ENCODE measurements at places on chromosomes 2 and 18.

DNA sequence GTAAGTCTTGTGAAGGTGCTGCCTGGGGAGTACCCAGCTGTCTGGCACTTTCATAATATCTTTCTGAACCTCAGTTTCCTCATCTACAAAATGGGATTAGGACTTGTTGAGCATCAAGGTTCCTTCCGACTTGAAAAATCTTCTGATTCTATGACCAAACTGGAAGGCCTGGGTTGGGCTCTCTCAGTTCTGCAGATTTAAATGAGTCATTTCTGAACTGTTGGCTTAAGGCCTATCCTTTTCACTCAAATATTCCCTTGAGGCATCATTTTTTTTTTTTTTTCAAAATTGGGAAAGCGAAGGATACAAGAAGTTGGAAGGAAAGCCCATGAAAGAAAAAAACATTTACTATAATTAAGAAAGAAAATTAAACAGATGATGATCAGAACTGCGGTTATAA lies 40.8 kb upstream of the CYP1B1 start:
- DNase-seq, result no peak
- no peak overlapping the region for H3K4me3 ChIP-seq
- no peaks in the 10 kb centered on the region for H3K36me3 ChIP-seq
- H3K27ac ChIP-seq, result no peak overlapping the region
- no peaks in the 10 kb centered on the region for H3K27me3 ChIP-seq

GRCh38 chr2:152718909-152719645 lies 657 bp downstream of the ARL6IP6 start:
- H3K4me1 ChIP-seq, result peaks cover 51% of the 10 kb centered on the region
- no peaks in the 10 kb centered on the region for H3K27me3 ChIP-seq
- peak overlapping the region; percentile 95 for H3K4me3 ChIP-seq

DNA sequence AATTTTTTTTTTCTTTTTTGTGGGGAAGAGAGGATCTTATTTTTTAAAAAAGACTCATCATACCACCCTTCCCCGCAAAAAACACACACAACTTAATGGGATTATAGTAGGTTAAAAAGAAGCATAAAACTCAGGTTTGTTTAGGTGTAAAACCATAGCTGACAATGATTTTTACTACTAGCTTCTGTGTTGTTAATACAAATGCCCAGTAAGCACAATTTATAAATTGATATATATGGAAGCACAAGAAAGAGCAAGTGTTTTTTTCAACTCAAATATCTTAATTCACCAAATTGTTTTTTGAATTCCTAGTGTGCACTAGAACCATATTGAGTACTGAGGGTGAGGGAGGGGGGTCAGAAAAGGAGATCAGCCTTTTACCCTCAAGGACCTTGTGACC lies 7.0 kb downstream of the STAT4 start:
- no peaks in the 10 kb centered on the region for H3K36me3 ChIP-seq
- H3K27ac ChIP-seq, result no peak overlapping the region
- no peak overlapping the region for H3K4me3 ChIP-seq
- H3K4me1 ChIP-seq, result no peaks in the 10 kb centered on the region
- no peaks in the 10 kb centered on the region for H3K27me3 ChIP-seq

GRCh38 chr2:130765464-130765863 lies 10.1 kb downstream of the AMER3 start:
- no peak overlapping the region for H3K4me3 ChIP-seq
- no peak for DNase-seq
- no peaks in the 10 kb centered on the region for H3K36me3 ChIP-seq
- no peak overlapping the region for H3K27ac ChIP-seq
- H3K27me3 ChIP-seq, result peaks cover 44% of the 10 kb centered on the region

- H3K4me3 ChIP-seq, result no peak overlapping the region
- no peaks in the 10 kb centered on the region for H3K36me3 ChIP-seq
- H3K27ac ChIP-seq, result no peak overlapping the region
- H3K27me3 ChIP-seq, result no peaks in the 10 kb centered on the region
- H3K4me1 ChIP-seq, result peaks cover 8% of the 10 kb centered on the region
- no peak for DNase-seq
Measured at GRCh38 chr2:204692790-204693189, 147.5 kb downstream of the PARD3B start.

DNA sequence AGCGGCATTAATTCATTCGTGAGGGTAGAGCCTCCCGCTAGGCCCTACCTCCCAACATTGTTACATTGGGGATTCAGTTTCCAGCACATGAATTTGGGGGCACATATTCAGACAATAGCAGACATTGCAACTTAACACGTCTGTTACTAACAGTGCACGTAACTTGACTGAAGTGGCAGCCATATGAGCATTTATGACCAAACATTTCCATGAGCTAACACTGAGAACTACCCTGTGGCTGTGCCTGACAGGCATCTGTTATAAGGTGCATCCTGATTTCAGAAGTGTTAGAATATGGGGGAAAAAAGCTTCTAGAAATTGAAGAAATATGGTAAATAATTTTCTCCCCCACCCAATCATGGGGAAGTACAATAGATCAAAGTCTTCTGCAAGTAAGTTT lies 24.5 kb downstream of the MALT1 start:
- H3K27me3 ChIP-seq, result no peaks in the 10 kb centered on the region
- no peaks in the 10 kb centered on the region for H3K4me1 ChIP-seq
- H3K4me3 ChIP-seq, result no peak overlapping the region

GRCh38 chr2:151810489-151810888 lies 17.7 kb downstream of the ARL5A start:
- peaks cover 6% of the 10 kb centered on the region for H3K4me1 ChIP-seq

- no peak for DNase-seq
- no peaks in the 10 kb centered on the region for H3K36me3 ChIP-seq
- peak overlapping the region; percentile 65 for H3K27ac ChIP-seq
- no peaks in the 10 kb centered on the region for H3K27me3 ChIP-seq
- peaks cover 11% of the 10 kb centered on the region for H3K4me1 ChIP-seq
Measured at GRCh38 chr18:77087393-77088141, 45.0 kb downstream of the MBP start.

GRCh38 chr2:217250013-217250524 lies 390.2 kb upstream of the TNP1 start:
- H3K27ac ChIP-seq, result no peak overlapping the region
- H3K4me1 ChIP-seq, result peaks cover 15% of the 10 kb centered on the region
- H3K27me3 ChIP-seq, result no peaks in the 10 kb centered on the region

DNA sequence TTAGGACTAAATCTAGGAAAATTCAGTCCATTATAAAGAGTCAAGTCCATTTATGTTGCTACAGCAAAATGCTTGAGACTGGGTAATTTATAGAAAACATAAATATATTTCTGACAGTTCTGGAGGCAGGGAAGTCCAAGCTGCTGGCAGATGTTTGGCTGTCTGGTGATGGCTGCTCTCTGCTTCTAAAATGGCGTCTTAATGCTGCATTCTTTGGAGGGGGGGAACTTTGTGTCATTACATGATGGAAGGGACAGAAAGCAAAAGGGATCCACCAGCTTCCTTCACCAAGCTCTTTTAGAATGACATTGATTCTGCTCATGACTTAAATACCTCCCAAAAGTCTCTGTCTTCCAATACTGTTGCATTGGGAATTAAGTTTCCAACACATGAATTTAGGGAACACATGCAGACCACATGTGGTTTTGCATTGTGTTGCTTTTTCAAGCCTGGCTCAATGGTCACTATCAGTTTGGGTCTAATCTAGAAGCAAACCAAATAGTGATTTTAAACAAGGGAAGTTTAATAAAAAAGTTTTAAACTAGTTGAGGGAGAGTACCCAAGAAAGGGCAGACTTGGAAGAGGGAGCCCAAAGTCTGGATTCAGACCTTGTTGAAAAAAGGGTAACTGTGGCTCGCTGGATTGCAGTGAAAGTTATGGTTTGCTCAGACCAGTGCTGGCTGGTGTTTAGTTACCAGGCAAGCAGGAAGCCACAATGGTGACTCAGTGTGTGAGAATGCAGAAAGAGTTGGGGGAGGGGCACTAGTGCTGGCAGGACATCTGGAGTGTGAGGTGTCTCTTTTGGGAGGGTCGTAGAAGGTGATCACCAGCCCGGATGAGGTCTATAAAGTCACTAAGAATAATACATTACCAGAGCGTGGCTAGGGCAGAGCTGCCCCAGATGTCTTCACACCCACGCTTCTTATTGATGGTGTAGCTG lies 30.8 kb downstream of the C18orf54 start:
- peaks cover 6% of the 10 kb centered on the region for H3K4me1 ChIP-seq
- H3K36me3 ChIP-seq, result no peaks in the 10 kb centered on the region
- no peaks in the 10 kb centered on the region for H3K27me3 ChIP-seq
- no peak overlapping the region for H3K27ac ChIP-seq
- peak; percentile 55 for DNase-seq

DNA sequence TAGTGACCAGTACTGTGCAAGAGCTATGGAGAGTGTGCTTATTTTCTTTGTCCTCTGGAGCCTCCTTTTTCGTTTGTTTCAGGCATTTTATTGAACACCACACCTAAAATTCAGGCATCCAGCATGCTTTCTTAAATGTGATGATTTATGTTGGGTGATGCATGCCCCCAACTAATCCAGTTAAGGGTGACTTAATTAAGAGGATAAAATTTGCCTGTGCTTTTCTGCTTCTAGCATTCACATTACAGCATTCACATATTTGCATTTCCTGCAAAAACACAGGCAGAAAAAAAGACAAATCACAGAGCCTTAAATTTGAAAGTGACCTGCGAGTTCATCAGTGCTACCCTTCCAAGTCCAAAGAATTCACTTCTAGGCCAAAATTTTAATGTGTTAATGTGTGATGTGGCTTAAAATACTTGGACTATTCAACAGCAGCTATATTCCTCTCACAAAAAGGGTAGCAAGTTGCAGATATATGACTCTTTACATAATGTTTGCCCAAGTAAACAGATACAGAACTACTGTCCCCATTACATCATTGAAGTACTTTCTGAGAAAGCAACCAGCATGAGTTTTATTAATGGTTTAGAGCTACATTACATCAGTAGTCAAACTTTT lies 286.5 kb downstream of the THSD7B start:
- H3K27me3 ChIP-seq, result no peaks in the 10 kb centered on the region
- DNase-seq, result no peak
- H3K4me1 ChIP-seq, result no peaks in the 10 kb centered on the region
- H3K36me3 ChIP-seq, result no peaks in the 10 kb centered on the region
- no peak overlapping the region for H3K27ac ChIP-seq

DNA sequence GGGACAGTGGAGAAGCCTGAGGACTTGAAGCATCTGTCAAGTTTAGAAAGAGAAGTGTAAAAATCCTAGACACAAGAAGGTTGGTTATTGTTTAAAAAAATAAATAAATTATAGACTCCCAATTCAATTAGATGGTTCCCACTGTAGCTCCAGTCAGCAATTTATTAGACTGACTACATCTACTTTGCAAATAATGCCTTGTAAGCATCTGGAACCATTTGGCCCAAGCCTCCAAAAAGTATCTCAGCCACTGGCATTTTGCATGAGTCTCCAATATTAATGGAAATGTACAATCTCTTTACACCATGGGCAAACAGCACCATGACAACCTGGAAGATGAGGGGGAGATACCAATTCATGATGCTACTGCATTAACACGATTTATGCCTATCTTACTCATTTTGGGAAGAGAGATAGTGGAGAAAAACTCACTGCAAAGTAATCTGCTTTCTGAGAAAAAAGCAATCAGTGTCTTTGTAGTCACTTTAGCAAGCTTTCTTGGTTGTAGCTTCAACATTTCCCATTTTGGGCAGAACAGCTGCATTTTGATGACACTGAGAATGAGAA lies 2.8 kb downstream of the NYAP2 start:
- no peaks in the 10 kb centered on the region for H3K4me1 ChIP-seq
- H3K4me3 ChIP-seq, result no peak overlapping the region
- peaks cover 12% of the 10 kb centered on the region for H3K27me3 ChIP-seq

DNA sequence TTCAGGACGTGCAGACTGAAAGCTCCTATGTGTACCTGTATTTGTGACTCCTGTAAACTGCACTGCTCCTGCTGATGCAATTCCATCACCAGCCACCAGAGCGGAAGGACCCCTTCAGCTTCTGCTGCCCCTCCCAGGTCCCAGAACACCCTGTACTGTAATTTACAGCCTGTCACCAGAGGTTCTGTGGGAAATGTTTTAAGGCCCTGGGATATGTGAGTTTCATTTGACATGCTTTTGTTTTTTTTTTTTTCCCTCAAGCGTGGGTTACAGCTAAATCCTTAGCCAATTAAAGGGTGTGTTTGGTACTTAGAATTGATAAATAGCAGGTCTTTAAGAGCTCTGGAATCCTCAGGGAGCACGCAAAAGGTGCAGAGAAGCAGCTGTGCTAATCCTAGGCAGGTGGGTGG lies 79.4 kb downstream of the KCTD1 start:
- H3K27me3 ChIP-seq, result no peaks in the 10 kb centered on the region

- no peak overlapping the region for H3K27ac ChIP-seq
- no peak for DNase-seq
- H3K4me3 ChIP-seq, result no peak overlapping the region
- H3K36me3 ChIP-seq, result peaks cover 10% of the 10 kb centered on the region
- H3K27me3 ChIP-seq, result no peaks in the 10 kb centered on the region
Measured at GRCh38 chr2:143948710-143949109, 571.2 kb downstream of the ZEB2 start.

DNA sequence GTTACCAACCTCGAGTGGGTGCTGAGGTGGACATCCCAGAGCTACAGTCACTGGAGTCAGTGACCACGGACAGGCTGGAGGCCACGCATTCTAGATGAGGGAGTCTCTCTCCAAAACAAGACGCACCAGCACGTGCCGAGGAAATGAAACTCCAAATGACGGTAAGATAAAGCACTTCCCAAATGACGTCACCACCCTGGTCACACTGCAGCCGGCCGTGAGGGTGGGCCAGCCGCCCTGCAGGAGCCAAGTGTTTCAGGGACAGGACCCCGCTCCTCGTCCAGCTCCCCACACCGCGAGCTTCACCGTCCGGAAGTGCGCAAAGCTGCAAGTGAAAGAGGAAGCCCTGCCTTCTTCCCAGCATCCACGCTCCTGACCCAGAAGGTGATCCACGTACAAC lies 99.4 kb downstream of the ZNF516 start:
- no peak overlapping the region for H3K27ac ChIP-seq
- no peaks in the 10 kb centered on the region for H3K4me1 ChIP-seq
- DNase-seq, result no peak
- no peaks in the 10 kb centered on the region for H3K27me3 ChIP-seq

GRCh38 chr2:12597610-12598009 lies 119.1 kb upstream of the TRIB2 start:
- no peaks in the 10 kb centered on the region for H3K4me1 ChIP-seq
- H3K36me3 ChIP-seq, result no peaks in the 10 kb centered on the region
- DNase-seq, result no peak

- no peaks in the 10 kb centered on the region for H3K36me3 ChIP-seq
- H3K27ac ChIP-seq, result no peak overlapping the region
- no peak for DNase-seq
- no peak overlapping the region for H3K4me3 ChIP-seq
- peaks cover 3% of the 10 kb centered on the region for H3K4me1 ChIP-seq
Measured at GRCh38 chr18:3067722-3068121, 54.8 kb upstream of the LPIN2 start.

DNA sequence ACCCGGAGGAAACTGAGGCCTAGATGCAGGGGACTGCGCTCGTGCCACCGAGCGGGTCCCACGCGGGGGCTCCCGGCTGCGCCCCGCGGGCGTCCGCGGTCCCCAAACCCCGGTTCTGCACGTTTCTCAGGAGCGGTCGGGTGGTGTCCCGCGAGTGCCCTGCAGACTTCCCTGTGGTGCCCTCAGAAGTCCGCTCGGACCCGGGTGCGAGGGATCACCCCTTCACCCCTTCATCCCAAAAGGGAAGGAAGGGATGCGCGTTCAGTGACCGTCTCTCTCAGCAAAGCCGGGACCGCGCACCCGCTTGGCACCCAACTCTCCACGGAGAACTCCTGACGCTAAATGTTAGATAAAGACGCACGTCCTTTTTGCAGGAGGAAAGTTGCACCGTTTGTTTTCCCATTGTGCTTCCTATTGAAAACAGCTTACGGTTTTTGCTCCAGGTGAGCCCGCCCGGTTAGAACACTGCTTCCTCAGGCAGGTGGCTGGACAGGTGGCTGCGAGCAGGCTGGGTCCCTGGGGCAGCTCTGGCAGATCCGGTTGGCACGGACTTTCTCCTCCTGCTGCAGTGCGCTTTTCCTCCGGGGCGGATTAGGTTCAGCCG lies 779 bp downstream of the DGKD start:
- peak overlapping the region; percentile 53 for H3K27ac ChIP-seq
- H3K4me3 ChIP-seq, result peak overlapping the region; percentile 40
- DNase-seq, result peak; percentile 85
- H3K27me3 ChIP-seq, result no peaks in the 10 kb centered on the region
- H3K36me3 ChIP-seq, result no peaks in the 10 kb centered on the region
- peaks cover 75% of the 10 kb centered on the region for H3K4me1 ChIP-seq

Measured in left lung (tissue), 14 donors.